ENCODE measurements at places on chromosomes 3 and 15.

DNA sequence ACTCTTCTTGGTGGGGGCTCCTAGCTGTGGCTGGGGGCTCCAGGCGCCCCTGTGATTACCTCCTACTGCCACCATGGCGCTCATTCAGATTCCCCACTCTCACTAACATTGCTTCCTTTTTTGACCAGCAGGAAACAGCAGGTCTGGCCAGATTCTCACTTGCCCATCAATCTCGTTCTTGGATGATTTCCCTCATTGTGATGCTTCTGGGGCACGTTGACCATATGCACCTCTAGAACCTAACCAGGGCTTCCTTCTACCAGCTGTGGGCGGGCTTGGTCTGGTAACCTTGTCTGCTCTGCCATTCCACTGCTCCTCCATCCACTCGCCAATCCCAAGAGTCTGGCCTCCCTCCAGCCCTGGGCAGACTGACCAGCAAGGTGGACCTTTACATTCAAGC is 35.9 kb upstream of the PTPN23 start:
- no peak for DNase-seq

GRCh38 chr3:150829408-150829807 is 66.4 kb upstream of the SIAH2 start:
- no peak for DNase-seq

DNA sequence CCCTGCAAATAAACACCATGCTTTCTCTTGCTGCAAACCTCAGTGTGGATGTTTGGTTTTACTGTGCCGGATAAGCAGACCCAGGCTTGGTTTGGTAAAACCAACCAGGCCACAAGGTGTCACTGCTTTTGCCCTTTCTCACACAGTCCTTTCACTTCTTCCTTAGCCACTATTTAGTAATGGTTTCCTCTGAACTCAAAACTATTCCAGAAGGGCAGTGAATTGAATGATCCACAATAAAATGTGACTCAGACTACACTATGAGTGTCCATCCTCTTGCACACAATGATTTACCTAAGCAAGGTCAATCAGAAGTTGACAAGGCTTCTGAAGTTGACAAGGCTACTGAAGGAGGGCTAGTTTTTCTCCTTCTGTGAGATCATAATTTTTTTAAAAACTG is 552.4 kb upstream of the CCDC54 start:
- DNase-seq = no peak

- DNase-seq = no peak
Observed at GRCh38 chr3:21795152-21795837, 44.3 kb upstream of the ZNF385D start.

DNA sequence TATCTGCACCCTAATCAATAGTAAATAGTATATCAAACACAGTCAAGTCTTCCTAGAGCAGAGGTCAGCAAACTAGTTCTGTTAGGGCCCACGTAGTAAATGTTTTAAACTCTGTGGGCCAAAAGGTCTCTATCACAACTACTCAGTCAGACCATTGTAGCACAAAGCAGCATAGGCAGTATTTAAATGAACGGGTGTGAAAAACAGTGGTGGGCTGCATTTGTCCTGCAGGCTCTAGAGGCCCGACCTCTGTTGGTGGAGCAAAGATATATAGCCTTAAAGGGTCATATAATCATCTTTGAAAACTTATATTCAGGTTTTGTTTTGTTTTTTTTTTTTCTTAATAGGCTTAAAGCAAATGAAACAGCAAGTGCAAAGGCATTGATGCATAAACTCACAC is 326.4 kb upstream of the TRIM42 start:
- DNase-seq = no peak

DNA sequence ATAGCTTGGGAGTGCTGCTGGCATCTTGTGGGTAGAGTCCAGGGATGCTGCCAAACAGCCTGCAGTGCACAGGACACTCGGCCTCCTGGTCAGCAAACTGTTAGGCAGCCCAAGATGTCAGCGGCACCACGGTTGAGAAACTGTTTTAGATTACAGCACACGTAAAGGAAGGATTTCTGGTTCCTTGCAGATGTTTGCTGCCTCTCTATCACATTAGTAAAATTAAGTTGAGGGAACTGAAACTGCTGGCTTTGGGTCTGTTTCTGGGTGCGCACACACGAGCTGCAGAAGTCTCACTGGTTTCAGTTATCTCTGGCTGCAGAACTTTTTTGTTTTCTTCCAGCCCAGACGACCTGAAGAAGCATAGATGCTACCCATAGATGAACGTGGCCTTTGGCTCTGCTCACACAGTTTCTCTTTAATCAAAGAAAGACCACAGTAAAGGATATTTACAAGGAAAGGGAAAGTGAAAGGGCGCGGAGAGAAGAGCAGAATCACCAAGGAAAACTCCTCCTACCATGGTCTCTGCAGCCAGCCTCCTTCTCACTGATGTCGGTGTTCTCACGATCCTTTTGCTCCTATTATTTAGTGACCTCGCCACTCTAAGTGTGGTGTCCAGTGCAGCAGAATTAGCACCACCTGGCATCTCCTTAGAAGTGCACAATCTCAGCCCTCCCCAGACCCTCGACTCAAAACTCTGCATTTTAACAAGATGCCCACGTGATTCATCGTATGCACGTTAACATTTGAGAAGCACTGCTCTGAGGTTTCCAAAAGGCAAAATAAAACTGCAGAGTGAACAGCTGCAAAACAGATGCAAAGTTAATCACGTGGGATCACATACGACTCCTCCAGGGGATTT is 50.6 kb upstream of the AKAP13 start:
- DNase-seq = no peak

GRCh38 chr3:159200176-159200575 is 398.3 kb downstream of the MFSD1 start:
- DNase-seq = no peak

DNA sequence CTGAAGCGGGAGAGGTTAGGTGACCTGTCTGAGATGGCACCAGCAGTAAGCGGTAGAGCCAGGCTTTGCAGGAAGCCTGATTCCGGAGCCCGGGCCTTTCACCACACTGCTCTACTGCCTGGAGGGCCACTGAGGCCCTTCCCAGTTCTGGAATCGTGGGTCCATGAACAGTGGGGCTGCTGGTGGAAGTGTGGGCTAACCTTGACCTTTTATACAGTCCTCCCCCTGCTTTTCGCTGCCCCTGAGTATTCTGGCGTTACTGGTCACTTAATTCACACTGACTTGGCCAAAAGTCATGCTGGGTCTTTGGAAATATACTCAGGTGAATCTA is 2.6 kb upstream of the ABTB1 start:
- DNase-seq = no peak

DNA sequence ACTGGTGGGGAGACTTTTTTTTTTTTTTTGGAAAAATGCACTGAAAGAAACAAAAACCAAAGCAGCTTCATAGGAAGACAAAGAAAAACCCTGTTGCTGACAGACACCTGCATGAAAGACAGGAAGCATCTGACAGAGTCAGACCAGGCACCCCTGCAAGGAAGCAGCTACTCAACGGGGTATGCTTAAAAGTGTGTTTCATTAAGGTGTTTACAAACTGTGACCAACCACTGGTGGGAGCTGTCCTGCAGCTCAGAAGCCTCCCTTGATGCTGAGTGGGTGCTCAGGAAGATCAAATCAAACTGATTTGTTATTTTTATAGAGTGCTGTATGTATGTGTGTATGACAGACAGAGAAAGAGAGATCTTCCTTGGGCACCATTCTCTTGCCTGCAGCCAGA is 34.7 kb upstream of the AGBL1 start:
- DNase-seq = no peak

DNA sequence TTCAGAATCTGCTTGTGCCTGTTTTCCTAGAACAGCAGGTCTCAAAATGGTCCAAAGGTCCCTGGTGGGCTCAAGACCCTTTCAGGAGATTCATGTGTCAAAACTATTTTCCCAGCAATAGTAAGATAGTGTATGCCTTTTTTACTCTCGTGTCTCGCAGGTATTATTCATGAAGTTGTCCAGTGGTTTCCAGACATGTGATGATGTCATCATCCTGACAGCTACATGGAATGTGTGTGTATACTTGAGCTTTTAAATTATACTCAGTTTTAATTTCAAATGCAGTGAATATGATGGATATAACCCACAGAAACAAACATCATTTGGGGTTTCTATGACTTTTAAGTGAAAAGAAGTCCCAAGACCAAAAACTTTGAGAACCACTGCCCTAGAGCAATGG is 288.6 kb downstream of the NTRK3 start:
- DNase-seq = no peak

GRCh38 chr3:2976796-2977195 is 133.4 kb downstream of the IL5RA start:
- no peak for DNase-seq

DNA sequence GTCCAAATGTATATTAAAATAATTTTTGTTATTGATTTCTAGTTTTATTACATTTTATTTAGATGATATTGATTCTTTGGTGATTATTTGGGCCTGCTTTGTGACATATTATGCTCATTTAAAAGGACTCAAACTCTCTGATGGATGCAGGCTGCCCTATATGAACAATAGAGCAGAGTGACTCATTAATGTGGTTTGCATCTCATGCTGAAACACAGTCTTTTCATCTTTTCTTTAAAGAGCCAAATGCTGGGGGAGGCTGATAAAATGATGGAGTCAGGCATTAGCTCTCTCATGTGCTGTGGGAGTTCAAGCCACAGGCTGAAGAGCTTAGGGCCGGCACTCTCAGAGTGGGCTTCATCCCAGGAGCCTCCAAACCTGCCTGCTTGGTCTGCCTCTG is 7.2 kb downstream of the PLA1A start:
- no peak for DNase-seq

All from hematopoietic multipotent progenitor cell treated with erythropoietin and hydrocortisone succinate and interleukin-3 and kit ligand, for 17 days (in vitro differentiated cells).